ENCODE measurements at places on chromosomes 7 and 10. TPM values are rescaled to one million over a fixed set of nuclear protein-coding genes. Genes with fewer than 3 reads are reported as not detected.
A peak's percentile ranks its signal among the peaks of the same experiment; 100 is the strongest.

GRCh38 chr7:132777414-132777813 is 201.1 kb upstream of the PLXNA4 start:
- H3K27ac ChIP-seq: no peak overlapping the region
- no peaks in the 10 kb centered on the region for H3K36me3 ChIP-seq
- H3K4me1 ChIP-seq: no peaks in the 10 kb centered on the region
- no peak overlapping the region for H3K4me3 ChIP-seq
- H3K27me3 ChIP-seq: no peaks in the 10 kb centered on the region

Gene PTPRE
- total RNA-seq: 22.0 TPM

GRCh38 chr10:79107736-79108264 is 39.0 kb downstream of the ZMIZ1 start:
- no peaks in the 10 kb centered on the region for H3K4me1 ChIP-seq
- no peak overlapping the region for H3K27ac ChIP-seq
- H3K4me3 ChIP-seq: no peak overlapping the region
- DNase-seq: no peak

GRCh38 chr10:122302315-122302714 is 31.2 kb downstream of the BTBD16 start:
- no peaks in the 10 kb centered on the region for H3K27me3 ChIP-seq
- no peak for DNase-seq
- H3K36me3 ChIP-seq: no peaks in the 10 kb centered on the region
- no peak overlapping the region for H3K4me3 ChIP-seq

GRCh38 chr7:139798221-139798620 is 20.4 kb upstream of the HIPK2 start:
- H3K27ac ChIP-seq: no peak overlapping the region
- no peaks in the 10 kb centered on the region for H3K36me3 ChIP-seq
- no peak overlapping the region for H3K4me3 ChIP-seq
- DNase-seq: no peak
- no peaks in the 10 kb centered on the region for H3K27me3 ChIP-seq

DNA sequence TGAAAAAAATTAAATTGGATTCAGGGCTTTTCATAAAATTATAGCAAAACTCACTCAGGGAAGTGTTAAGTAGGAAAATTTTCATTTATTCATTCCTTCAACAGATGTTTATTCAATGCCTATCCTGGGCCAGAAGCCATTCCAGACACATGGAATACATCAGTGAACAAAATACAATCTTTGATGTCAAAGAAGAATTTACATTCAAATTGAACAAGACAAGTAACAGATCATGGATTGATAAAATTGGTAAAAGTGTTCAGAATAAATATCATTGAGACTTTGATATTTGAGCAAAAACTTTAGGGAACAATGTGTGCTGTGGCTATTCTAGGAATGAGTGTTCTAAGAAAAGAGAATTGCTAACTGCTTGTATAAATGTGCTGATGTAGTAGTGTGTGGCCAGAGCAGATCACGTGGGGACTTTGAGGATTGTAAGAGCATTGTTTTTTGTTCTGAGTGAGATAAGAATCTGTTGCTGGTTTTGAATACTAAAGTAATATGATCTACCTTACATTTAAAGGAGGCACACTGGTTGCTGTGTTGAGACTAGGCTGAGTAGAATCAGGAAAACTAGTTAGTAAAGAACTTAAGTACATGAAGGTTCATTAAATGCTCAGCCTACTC is 957.2 kb downstream of the PCDH15 start:
- no peak overlapping the region for H3K4me3 ChIP-seq
- peaks cover 7% of the 10 kb centered on the region for H3K4me1 ChIP-seq
- no peaks in the 10 kb centered on the region for H3K27me3 ChIP-seq
- DNase-seq: peak; percentile 12
- H3K27ac ChIP-seq: peak overlapping the region; percentile 9
- no peaks in the 10 kb centered on the region for H3K36me3 ChIP-seq

DNA sequence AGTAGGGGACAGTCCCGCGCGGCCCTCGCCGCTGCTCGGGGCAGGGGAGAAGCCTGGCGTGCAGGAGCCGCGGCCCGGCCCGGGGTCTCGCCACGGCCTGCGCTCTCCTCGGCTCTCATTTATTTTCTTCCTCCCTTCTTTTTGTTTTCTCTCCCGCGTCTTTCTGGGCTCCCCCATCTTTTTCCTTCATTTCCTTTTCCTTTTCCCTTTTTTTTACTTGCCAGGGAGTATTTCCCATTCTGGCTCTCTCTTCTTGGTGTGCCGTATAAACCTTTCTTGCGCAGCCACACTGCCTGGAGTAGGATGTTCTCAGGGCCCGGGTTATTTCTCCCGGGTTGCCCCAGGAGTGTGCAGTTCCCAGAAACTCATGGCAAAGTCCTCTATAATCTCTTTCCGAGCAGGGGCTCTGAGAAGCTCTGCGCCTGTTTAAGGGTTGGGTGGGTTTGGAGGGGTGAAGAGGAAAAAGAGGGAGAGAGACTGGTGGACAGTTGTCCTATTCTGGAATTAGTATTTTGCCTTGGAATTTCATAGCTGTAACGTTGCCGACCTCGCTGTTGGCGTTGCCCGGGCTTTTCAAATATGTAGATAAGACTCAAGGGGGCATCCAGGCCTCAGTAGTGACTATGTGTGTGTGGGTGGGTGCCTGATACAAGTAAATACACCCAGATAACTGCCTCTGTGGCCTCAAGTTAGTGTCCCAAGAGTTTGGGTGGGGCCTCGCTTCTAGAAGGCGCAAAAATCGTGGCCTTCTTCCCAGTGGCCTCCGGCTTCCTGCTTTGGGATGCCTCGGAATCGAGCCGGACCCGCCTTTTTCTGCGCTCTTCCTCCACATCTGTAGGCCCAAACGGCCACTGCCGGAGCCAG is 4.3 kb upstream of the ZNF503 start:
- no peaks in the 10 kb centered on the region for H3K27me3 ChIP-seq
- peaks cover 8% of the 10 kb centered on the region for H3K4me1 ChIP-seq
- H3K27ac ChIP-seq: peak overlapping the region; percentile 97
- no peaks in the 10 kb centered on the region for H3K36me3 ChIP-seq
- peak overlapping the region; percentile 91 for H3K4me3 ChIP-seq

Gene SLC18A2
- total RNA-seq: 0.20 TPM

GRCh38 chr7:138918756-138919155 is 62.4 kb downstream of the KIAA1549 start:
- no peaks in the 10 kb centered on the region for H3K4me1 ChIP-seq
- H3K27me3 ChIP-seq: no peaks in the 10 kb centered on the region
- DNase-seq: no peak
- H3K4me3 ChIP-seq: no peak overlapping the region
- no peaks in the 10 kb centered on the region for H3K36me3 ChIP-seq

Gene DENND2A
- 28.0 TPM for total RNA-seq

Gene CDNF
- total RNA-seq: 4.6 TPM

Gene SP4
- 17.0 TPM for total RNA-seq

DNA sequence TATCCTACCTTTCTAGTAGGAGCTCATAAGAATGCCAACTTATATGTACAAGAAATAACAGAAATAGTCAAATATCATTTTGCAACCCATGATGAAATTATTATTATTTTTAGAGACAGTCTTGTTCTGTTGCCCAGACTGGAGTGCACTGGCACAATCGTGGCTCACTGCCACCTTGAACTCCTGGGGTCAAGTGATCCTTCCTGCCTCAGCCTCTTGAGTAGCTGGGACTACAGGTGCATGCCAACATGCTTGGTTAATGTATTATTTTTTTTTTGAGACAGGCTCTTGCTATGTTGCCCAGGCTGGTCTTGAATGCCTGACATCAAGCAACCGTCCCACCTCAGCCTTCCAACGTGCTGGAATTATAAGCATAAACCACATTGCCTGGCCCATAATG is 44.8 kb downstream of the TNPO3 start:
- no peak overlapping the region for H3K4me3 ChIP-seq
- no peak for DNase-seq
- H3K27me3 ChIP-seq: no peaks in the 10 kb centered on the region
- H3K4me1 ChIP-seq: no peaks in the 10 kb centered on the region
- no peak overlapping the region for H3K27ac ChIP-seq
- no peaks in the 10 kb centered on the region for H3K36me3 ChIP-seq

GRCh38 chr10:45001381-45002148 is 842 bp downstream of the ZNF22 start:
- H3K4me3 ChIP-seq: peak overlapping the region; percentile 68
- no peak for DNase-seq
- H3K36me3 ChIP-seq: no peaks in the 10 kb centered on the region
- peaks cover 62% of the 10 kb centered on the region for H3K4me1 ChIP-seq
- peak overlapping the region; percentile 95 for H3K27ac ChIP-seq

- H3K36me3 ChIP-seq: no peaks in the 10 kb centered on the region
- no peaks in the 10 kb centered on the region for H3K27me3 ChIP-seq
- H3K4me3 ChIP-seq: no peak overlapping the region
- no peak overlapping the region for H3K27ac ChIP-seq
- DNase-seq: no peak
- no peaks in the 10 kb centered on the region for H3K4me1 ChIP-seq
These were observed 13.0 kb upstream of the CALU start for GRCh38 chr7:128726059-128726736.

- no peak for DNase-seq
- no peak overlapping the region for H3K27ac ChIP-seq
- no peaks in the 10 kb centered on the region for H3K36me3 ChIP-seq
- H3K4me3 ChIP-seq: no peak overlapping the region
- no peaks in the 10 kb centered on the region for H3K4me1 ChIP-seq
These were observed 29.1 kb upstream of the IKZF1 start for GRCh38 chr7:50275430-50275829.

DNA sequence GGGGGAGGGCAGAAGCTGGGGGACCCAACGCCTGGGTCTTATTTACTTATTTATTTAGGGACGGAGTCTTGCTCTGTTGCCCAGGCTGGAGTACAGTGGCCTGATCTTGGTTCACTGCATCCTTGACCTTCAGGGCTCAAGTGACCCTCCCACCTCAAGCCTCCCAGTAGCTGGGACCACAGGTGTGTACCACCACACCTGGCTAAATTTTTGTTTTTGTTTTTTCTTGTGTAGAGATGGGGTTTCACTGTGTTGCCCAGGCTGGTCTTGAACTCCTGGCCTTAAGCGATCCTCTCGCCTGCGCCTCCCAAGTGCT is 1.7 kb upstream of the MOGAT3 start:
- H3K4me3 ChIP-seq: no peak overlapping the region
- H3K27me3 ChIP-seq: peaks cover 2% of the 10 kb centered on the region
- H3K27ac ChIP-seq: no peak overlapping the region
- no peaks in the 10 kb centered on the region for H3K36me3 ChIP-seq
- H3K4me1 ChIP-seq: peaks cover 10% of the 10 kb centered on the region

GRCh38 chr7:35993676-35994606 is 159.1 kb upstream of the EEPD1 start:
- DNase-seq: no peak
- H3K36me3 ChIP-seq: no peaks in the 10 kb centered on the region
- H3K4me1 ChIP-seq: no peaks in the 10 kb centered on the region
- no peak overlapping the region for H3K27ac ChIP-seq
- H3K4me3 ChIP-seq: no peak overlapping the region

Gene CC2D2B
- 1.1 TPM for total RNA-seq

- H3K4me3 ChIP-seq: no peak overlapping the region
- DNase-seq: no peak
- H3K27ac ChIP-seq: no peak overlapping the region
- H3K4me1 ChIP-seq: peaks cover 13% of the 10 kb centered on the region
- H3K36me3 ChIP-seq: no peaks in the 10 kb centered on the region
- no peaks in the 10 kb centered on the region for H3K27me3 ChIP-seq
These were observed 497.9 kb upstream of the GALNT17 start for GRCh38 chr7:70634071-70634470.

Gene HYAL4
- total RNA-seq: not detected

Gene ATOH7
- total RNA-seq: 0.42 TPM

Gene HDAC9
- 11.8 TPM for total RNA-seq

Gene ARMC3
- total RNA-seq: 3.9 TPM
